ENCODE measurements at places on chromosomes 1 and 21.

DNA sequence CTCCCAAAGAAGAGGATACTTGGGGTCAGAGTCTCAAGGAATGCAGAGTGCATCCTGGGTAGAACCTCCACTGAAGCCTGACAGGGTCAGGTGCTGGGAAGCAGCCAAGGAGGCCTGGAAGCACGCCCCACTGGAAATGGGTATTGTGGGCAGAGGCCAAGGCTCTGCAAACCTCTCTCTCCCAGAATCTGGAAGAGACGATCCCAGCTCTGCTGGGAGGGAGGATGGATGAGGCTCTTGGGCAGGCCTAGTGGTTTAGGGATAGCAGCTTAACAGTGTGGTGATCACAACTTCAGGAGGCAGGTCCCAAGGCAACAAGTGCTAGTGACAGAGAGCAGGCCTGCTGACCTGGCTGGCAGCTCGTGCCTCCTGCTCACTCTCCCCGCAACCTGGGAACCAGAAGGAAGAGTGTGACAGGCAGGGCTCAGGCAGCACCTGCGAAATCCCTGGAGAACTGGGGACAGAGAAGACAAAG is 641.0 kb downstream of the PLPP3 start:
- no peak for DNase-seq

GRCh38 chr1:154877370-154877974 is 7.4 kb upstream of the KCNN3 start:
- no peak for DNase-seq

- no peak for DNase-seq
These were observed 18.7 kb downstream of the EXOSC10 start for GRCh38 chr1:11080931-11081330.

DNA sequence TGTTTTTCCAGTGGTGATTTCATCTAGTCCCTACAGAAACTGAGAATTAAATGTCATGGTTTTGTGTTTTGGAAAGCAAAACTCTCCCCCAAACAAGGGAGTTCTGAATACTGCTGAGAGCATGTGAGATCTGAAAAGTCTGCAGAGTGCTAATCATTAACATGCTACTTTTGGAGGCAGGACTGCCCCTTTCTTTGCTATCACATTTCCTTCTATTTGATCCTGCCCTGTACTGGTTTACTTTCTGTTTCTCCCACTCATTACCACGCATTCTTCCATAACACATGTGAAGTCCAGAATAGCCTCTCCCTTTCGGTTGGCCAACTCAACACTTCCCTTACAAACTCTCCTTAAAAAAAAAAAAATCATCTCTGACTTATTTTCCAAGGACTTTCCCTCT is 63.6 kb downstream of the GADD45A start:
- peak; percentile 91 for DNase-seq

- peak; percentile 1 for DNase-seq
These were observed 125.0 kb upstream of the DMRTA2 start for GRCh38 chr1:50548243-50548642.

DNA sequence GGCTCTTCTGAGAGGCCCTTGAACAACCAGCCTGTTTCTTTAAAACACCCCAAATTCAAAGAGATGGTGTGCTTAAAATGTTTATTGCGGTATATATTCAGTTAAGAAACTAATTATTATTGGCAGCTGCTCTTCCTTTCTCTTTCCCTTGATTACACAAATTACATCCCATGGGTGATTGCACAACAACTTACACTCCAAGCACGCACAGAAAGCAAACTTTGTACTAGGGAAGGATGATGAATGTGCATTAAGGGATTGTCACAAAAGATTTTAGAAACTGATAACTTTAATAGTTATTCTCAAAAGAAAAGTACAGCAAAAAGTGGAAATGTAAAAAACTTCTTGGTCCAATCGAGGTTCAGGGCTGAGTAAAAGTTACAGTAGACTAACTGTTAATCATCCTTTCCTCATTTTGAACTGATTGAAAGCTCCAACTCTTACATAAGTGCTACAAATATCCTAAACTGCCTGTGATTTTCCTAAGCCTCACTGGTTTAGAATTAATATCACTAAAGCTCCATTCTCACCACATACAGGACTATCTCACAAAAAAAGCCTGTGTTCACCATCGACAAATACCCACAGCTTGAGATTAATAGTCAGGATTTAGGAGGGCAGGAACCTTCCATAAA is 153.4 kb downstream of the TTLL7 start:
- DNase-seq: no peak

- peak; percentile 13 for DNase-seq
These were observed 117.1 kb upstream of the DUSP10 start for GRCh38 chr1:221858818-221859611.

- no peak for DNase-seq
These were observed 109.7 kb downstream of the TSEN15 start for GRCh38 chr1:184161071-184161698.

GRCh38 chr21:46474382-46474781 is 15.7 kb downstream of the DIP2A start:
- DNase-seq: no peak

DNA sequence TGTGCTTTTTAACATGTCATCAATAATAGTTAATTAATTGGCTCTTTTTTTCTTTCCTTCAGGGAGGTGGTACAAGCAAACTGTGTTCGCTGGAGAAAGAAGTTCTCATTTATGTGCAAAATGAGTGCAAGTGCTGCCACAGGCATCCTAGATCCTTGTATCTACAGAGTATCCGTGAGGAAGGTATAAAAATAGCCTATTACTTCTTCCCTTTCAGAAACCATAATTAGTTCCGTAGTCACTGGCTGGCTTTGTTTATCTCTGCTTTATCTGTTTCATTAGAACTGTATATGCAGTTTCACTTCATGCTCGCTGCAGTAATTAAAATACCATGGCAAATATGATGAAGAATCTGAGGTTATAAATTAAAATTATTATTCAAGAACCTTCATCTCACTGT is 40.6 kb downstream of the EEIG2 start:
- no peak for DNase-seq

GRCh38 chr21:39003982-39004633 is 179.1 kb downstream of the PSMG1 start:
- no peak for DNase-seq

Measured in kidney glomerular epithelial cell (primary cell).